ENCODE measurements at places on chromosomes 3 and 15.

DNA sequence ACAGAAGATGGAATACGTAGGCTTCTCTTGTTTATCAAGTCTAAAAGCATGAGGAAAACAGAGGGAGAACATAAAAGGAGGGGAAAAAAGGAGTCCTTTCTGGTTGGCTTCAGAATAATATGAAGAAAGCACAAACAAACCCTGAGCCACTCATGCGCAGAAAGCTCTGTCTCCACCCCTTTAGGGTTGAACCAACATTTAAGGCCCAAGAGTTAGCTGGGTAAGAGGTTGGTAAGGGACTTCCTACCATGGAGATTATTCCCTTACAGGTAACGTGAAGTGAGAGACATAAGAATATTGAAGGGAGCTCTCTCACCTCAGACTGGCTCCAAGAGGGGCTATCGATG, 145.3 kb downstream of the RORA start:
- DNase-seq, result no peak

- no peak for DNase-seq
Measured at GRCh38 chr15:47404877-47405276, 312.4 kb upstream of the SEMA6D start.

GRCh38 chr3:107521469-107522059, 1.2 kb upstream of the BBX start:
- no peak for DNase-seq

DNA sequence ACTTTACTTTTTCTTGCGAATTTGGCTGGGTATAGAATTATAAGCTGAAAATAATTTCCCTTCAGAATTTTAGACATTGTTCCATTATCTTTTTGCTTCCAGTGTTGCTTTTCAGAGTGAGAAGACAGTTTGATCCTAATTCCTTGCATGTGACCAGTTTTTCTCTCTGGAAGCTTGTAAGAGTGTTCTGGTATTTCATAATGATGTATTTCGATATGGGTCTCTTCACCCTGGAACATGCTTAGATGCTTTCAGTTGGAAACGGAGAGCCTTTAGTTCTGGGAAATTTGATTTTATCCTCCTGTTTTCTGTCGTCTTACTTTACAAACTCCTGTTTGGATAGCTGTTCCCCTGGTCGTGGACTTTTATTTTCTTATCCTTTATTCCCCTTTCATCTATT, 13.9 kb downstream of the ALPK3 start:
- DNase-seq, result no peak

GRCh38 chr15:64774629-64775493, 528 bp downstream of the RBPMS2 start:
- DNase-seq, result peak; percentile 67

- DNase-seq, result no peak
Measured at GRCh38 chr3:159186581-159186980, 384.7 kb downstream of the MFSD1 start.

DNA sequence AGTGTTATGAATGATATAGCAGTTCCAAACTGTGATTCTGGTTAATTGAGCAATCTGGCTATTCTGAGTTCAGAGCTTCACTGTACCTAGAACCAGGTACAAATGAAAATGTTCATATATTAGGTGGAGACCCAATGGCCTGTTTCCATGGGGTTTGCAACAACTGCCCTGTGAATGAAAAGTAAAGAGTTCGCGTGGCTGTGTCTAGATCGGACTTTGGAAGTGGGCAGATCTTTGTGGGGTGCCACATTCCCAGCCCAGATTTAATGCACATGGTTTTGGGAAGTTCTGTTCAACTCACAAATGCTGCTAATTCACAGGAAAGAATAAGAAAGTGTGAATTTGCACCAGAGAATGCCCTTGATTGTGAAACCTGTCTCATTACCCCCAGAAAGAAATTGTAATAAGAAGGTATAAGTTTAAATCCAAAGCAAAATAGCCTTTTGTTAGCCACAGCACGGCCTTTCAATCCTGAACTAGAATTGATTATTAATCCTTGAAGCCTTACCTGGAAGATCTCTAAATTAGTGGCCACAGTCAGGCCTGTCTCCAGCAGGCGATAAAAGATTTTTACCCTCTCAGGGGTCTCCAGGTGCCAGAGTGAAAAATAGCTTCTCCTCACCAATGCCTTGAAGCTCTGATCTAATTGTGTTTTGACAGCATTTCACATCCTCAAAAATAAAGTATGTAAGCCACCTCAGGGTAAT, 22.6 kb downstream of the WHAMM start:
- DNase-seq, result no peak

- DNase-seq, result no peak
Measured at GRCh38 chr15:59205839-59206622, 612 bp upstream of the LDHAL6B start.

- DNase-seq, result peak; percentile 40
Measured at GRCh38 chr3:172194702-172195406, 155.5 kb downstream of the FNDC3B start.

DNA sequence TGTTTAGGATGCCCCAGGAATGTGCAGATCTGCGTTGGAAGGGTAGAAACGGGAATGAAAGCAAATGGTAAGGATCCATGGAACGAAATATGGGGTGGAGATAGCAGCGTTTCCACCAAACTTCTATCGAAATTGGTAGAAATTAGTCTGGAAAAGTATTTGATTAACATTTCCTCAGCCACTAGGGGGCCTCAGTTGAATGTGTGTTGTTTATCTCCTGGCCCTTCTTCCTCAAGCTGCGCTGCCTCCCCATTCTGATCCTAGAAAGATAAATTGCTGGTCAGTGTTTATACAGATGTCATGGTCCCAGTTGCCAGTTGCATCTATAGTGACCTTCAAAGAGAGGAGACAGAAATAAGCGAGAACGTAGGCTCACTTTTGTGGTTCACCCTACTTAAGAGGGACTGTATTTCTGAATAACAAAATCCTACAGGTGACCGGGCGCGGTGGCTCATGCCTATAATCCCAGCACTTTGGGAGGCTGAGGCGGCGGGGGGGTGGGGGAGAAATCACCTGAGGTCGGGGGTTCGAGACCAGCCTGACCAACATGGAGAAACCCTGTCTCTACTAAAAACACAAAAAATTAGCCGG, 457.1 kb downstream of the SQOR start:
- DNase-seq, result peak; percentile 66

GRCh38 chr3:23629181-23629894, 176.4 kb upstream of the UBE2E1 start:
- no peak for DNase-seq

GRCh38 chr3:42023380-42023779, 61.5 kb upstream of the ULK4 start:
- DNase-seq, result no peak

GRCh38 chr3:9276761-9277370, 27.4 kb upstream of the SRGAP3 start:
- DNase-seq, result no peak

DNA sequence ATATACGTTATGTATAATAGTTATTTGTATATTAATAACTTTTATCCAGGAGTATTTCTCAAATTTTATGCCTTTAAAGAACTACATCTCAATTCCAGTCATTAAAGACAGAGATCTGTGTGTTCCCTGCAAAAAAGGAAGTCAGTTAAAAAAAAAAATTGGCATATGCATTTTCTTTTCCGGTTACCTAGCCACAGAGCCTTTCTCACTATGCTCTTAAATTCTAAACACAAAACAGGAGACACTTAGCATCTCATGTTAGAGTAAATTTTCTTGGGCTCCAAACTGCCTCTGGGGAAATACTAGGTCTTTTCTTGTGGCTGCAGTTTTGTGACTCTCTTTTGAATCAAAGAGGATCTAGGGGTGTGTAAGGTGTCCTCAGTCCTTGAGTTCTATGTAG, 105.9 kb downstream of the KCNH8 start:
- no peak for DNase-seq

DNA sequence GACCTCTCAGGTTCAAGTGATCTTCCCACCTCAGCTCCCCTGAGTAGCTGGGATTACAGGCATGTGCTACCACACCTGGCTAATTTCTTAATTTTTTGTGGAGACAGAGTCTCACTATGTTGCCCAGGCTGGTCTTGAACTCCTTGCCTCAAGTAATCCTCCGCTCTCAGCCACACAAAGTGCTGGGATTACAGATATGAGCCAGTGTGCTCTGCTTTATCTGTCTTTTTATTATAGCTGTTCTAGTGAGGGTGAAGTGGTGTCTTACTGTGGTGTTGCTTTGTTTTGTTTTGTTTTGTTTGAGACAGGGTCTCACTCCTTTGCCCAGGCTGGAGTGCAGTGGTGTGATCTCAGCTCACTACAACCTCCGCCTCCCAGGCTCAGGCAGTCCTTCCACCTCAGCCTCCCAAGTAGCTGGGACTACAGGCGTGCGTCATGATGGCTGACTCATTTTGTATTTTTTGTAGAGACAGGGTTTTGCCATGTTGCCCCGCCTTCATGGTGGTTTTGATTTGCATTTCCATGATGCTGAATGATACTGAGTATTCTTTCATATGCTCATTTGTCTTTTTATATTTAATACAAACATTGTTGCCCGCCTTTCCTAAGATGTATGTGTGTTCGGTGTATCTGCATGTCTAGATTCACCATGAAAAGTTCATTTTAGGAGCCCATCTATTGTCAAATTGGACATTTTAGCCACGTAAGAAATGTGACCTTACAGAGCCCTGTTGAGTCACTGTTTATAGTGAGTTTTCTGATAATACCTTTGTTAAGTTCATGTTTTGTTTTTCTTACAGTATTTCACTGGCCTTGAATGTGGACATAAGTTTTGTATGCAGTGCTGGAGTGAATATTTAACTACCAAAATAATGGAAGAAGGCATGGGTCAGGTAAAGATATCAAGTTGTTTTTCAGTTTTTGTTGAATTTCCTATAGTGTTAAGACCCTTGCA, 80.6 kb downstream of the ARIH1 start:
- DNase-seq, result no peak

DNA sequence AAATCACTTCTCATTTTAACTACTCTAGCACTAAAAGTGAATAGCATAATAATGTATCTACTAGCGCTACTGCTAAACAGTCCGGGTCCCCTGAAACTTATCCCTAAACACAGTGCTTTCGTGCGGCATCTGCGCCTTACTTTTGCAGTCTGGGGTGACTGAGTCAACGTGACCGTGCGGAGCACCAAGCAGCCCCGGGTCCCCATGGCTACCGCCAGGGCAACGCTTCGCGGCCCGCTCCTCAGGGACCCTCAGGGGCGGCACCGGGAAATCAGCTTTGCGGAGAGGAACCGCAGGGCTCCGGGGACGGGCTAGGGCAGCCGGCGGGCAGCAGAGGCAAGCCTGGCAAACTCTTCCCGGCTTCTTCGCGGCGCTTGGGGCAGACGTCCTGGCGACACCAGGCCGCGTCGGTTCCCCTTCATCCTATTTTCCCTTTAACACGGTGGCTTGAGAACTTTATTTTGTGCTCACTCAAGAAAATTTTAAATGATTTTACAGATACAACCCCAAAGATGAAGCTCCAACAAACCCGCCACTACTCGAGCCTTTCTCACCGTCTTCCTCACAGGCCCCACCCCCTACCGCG, 757 bp upstream of the DIPK2A start:
- DNase-seq, result peak; percentile 83

- DNase-seq, result no peak
Measured at GRCh38 chr3:134163096-134163495, 87.6 kb downstream of the RYK start.

GRCh38 chr3:171374661-171375285, 85.4 kb downstream of the TNIK start:
- no peak for DNase-seq

GRCh38 chr3:195806211-195806915, 5.4 kb downstream of the MUC4 start:
- no peak for DNase-seq

DNA sequence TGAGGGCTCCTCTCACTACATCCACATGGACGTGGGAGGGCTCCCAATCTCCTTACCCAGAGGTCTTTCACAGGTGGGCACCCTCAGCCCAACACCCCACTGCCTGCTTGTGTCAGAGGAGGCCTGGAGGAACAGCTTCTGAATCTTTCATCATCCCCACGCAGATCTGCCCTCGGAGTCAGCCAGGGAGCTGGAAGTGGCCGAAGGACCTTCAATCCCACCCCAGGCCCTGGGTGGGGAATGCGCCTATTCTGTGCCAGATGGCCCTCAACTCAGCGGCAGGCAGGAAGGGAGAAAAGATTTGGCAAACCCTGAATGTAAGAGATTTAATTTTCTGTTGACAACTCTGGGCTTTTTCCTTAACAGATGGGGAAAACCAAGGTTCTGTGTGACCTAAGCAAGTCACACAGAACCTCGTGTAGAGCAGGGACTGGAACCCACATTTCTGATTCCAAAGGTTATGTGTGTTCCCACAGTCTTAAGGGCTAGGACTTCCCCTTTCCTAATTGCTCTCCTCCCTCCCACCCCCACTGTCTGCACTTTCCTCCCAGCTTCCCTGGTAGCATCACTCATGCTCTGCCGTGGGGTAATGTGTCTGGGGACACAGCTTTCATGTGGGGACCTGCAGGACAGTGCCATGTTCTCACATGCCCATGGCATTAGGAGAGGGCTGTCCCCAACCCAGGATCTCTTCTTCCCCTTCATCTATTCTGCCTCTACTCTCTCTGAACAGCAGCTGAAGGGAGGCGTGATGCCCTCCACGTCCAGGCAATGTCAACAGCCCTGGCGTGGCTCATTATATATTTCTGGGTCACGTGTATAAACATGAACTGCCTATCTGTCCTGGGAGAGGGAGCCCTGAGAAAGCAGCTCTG, 98.1 kb downstream of the SEMA5B start:
- DNase-seq, result no peak

GRCh38 chr3:34669490-34669889, 871.1 kb downstream of the PDCD6IP start:
- DNase-seq, result no peak

DNA sequence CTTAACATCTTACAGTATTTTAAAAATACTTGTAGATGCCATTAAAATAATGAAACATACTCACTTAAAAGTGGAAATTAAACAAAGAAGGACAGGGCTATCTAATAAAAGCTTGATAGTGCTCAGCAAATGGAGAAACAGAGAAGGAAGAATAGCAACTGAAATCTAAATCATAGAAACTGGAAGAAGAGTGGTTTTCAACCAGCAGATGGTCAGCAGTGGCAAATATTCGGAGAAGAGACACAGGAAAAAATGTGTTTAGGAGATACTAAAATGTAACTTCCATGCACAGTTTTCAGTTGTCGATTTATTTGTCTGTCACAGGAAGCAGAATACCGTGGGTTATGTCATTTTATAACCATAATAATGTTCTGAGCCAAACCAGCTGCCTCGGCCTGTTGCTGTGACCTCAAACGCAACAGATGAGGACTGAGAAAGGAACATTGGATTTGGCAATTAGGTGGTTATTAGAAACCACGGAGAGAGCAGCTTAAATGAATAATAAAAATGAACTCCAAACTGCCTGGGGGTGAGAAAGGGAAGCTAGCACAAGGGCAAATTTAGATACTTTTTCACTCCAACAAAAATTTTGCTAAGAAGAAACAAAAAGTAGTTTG, 246.6 kb upstream of the KCNMB2 start:
- no peak for DNase-seq

- peak; percentile 30 for DNase-seq
Measured at GRCh38 chr3:42664438-42664803, 10.9 kb downstream of the ZBTB47 start.

DNA sequence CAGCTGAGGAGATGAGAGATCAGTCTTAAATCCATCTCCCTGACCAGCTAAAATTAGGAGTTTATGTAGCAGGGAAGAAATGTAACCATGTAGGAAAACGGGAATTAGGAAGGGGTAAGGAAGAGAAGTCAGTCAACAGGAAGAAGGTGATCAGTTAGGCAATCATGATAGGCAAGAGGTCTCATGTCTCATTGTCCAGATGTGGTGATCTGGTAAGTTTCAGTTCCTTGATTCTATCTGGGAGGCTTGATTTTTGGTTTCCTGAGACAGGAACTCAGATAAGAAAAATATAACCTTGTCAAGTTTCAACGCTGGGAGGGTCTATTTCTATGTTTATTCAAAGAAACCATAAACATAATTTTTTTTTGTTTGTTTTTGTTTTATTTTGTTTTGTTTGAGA, 40.3 kb upstream of the TBC1D5 start:
- no peak for DNase-seq

GRCh38 chr3:129412542-129413198, 15.8 kb downstream of the EFCAB12 start:
- DNase-seq, result no peak

Data from D341Med (cell line).